CD4-positive, alpha-beta T cell treated with Interleukin-1 beta for 1 hour (primary cell): ENCODE measurements at places on chromosomes 2 and 18.

DNA sequence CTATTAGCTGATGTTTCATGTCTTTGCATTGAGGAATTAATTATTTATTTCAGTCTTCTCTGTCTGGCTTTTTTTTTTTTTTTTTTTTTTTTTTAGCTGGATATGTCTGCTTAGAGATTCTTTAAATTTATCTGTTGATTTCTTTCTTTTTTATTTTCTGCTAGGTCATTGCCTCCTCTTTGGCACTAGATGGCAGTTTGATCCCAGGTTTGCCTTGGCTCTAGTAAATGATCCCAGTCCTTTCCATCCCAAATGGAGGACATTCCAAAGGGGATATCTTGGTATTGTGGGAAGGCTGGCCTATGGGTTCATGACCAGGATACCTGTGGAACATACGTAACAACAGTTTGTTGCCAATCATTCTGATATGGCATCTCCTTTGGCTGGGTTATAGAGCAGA, 339.5 kb upstream of the GCFC2 start:
- no peak for DNase-seq

DNA sequence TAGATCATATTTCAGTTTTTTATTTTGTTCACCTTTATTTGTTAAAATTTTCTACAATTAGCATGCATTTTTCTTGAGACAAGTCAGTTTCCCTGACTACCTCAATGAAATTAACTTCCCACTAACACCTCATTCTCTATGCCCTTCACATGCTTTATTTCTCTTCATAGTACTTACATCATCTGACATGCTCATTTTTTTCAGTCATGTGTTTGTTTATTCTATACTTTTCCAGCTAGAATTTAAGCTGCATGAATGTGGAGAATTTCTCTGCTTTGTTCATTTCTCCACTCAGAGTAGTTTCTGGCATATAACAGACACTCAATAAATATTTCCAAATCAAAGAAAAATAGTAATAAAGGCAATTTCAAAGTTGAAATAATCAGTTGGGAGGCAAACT, 78.9 kb upstream of the SCN7A start:
- no peak for DNase-seq

- DNase-seq: no peak
Measured at GRCh38 chr2:57882895-57883515, 163.6 kb upstream of the VRK2 start.

- DNase-seq: no peak
Measured at GRCh38 chr2:2557475-2557874, 226.4 kb upstream of the MYT1L start.

GRCh38 chr2:51534166-51534565, 502.2 kb upstream of the NRXN1 start:
- no peak for DNase-seq

- DNase-seq: no peak
Measured at GRCh38 chr18:32772581-32773381, at the start of gene KLHL14. Gene KLHL14, minus strand, starts transcription at chr18:32773023. Its CDS starts 2,432 bp downstream, at chr18:32770591.

- DNase-seq: no peak
Measured at GRCh38 chr2:230246206-230246605, 20.7 kb downstream of the SP140 start.

GRCh38 chr2:231418820-231419640, 23.5 kb downstream of the B3GNT7 start:
- DNase-seq: no peak

DNA sequence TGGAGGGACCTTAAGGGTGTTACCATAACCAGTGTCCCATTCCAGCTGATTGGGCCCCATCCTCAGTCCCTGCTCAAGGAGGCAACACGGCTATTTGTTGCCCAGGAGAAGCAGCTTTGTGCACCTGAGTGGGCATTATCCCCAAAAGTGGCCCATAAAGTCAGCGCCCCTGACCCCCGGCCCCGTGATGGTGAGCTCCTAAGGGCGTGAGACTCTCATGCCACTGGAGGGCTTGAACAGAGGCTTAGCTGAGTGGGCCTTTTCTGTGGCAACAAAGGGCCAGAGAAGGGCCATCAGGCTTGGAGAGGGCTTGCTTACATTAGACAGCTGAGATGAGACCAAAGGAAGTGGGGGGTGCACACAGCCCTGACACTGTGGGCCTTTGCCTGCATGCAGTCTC, 99.2 kb upstream of the RAB6C start:
- DNase-seq: no peak

- DNase-seq: peak; percentile 56
Measured at GRCh38 chr2:136255648-136256461, 137.9 kb upstream of the CXCR4 start.

GRCh38 chr18:76686737-76687231, 135.6 kb upstream of the ZNF236 start:
- peak; percentile 22 for DNase-seq

DNA sequence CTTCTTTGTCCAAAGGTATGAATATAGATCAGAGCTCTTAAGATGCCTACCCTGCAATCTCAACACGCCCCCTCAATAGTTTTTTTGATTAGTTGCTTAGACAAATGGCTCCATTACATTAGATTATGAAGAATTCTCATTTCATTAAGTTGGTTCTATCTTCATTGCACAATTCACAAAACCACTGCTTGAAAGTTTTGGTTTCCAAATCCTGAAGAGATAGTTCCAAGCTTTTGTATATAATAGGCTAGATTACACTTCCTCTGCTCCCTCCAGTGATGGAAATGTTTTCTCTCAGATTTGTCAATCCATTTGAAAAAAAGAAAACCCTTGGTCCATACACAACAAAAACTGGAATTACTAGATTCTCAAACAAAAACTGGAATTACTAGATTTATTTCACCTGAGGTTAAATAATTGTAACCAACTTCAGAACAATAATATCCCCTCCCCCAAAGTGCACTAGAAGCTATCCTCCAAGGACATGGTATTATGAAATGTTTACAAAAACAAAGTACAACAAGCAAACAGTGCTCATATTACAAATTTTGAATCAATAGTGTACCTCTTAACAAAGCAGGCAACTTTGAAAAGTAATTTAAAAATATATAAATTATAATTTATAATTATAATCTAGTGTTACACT, 6.8 kb upstream of the TLK1 start:
- no peak for DNase-seq

DNA sequence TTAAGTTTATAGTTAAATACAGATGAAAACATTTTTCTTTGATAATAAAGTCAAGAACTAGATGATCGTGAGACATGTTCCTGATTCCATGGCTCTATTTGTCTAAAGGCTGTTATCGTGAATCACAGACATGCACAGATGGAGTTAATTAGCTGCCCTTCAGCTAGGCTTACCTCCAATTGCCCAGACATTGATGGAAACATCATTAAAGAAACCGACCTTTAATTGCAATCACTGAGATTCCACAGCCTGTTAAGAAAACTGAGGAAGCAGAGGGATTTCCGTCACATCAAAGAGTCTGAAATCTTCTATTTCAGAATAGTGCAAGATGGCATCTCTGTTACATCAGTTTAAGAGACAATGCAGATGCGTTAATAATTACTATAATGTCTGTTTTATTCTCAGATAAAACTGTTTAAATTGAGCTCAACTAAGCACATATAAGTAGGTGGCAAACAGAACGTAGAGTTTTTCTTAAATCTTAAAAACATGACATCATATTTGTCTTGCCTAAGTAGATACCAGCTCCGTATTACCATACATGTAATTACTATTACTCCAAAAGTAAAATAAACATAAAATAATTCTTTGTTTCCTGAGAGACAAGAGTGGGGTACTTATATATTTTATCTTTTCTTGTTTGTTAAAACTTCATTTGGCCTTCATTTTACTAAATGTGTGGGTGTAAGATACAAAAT, 23.9 kb upstream of the CRACDL start:
- DNase-seq: no peak

DNA sequence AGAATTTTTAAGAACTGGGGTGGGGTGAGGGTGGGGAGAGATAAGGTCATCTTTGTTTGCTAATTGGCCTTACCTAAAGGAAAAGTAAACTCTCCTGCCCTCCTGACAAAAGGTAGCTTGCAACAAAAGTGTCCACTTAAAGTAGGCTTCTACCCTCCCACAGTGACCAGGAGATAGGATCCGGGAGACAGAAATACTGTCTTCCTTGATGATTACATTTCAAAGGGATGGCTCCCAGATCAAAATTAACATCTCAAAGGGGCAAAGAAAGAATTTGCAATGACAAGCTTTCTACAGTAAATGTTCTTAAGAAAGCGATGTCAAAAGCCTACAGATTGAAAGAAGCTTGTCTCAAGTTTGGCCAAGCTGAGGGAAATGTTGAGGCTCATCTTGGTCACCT, 775.3 kb downstream of the CPS1 start:
- no peak for DNase-seq

GRCh38 chr2:203070701-203071100, 56.0 kb downstream of the NBEAL1 start:
- no peak for DNase-seq

- no peak for DNase-seq
Measured at GRCh38 chr2:20483194-20483895, 36.5 kb downstream of the RHOB start.

GRCh38 chr2:95760806-95761525, 169.2 kb downstream of the TRIM43 start:
- DNase-seq: no peak

DNA sequence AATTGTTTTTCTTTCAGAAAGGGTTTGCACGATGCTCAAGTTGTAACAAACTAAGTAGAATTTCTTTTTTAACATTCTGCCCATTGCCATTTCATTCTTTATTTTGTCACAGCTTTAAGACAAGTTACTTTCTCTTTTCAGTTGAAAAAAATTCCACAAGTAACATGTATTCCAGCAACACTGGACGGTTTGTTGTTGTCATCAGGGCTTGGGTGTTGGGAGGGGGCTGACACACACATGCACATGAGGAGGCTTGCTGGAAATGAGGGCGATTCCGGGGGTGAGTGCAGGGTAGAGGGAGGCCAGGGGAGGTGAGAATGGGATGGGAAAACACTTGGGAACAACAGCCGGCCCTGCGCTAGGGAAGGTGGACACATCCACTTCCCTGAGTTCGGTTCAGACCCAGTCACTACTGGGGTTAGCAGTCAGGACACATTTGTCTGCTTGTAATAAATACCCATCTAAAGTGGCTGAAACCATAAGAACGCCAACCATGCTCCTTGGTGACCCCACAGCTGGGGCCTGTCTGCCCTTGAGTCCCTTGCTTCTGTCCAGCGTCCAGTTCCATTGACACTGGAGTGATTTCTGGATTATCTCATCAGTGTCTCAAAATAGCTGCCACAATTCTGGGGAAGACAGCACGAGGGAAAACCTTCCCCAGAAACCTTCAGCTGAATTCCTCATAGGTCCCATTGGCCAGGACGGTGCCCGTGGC, 141.8 kb upstream of the BCL2L11 start:
- DNase-seq: no peak

GRCh38 chr2:1631292-1632001, 112.9 kb downstream of the PXDN start:
- DNase-seq: no peak
